ENCODE measurements at places on chromosomes 5 and 9. TPM values are rescaled to one million over a fixed set of nuclear protein-coding genes. Genes with fewer than 3 reads are reported as not detected.
A peak's percentile ranks its signal among the peaks of the same experiment; 100 is the strongest.

- DNase-seq, result no peak
These were observed 53.8 kb downstream of the CAST start for GRCh38 chr5:96716007-96716406.

DNA sequence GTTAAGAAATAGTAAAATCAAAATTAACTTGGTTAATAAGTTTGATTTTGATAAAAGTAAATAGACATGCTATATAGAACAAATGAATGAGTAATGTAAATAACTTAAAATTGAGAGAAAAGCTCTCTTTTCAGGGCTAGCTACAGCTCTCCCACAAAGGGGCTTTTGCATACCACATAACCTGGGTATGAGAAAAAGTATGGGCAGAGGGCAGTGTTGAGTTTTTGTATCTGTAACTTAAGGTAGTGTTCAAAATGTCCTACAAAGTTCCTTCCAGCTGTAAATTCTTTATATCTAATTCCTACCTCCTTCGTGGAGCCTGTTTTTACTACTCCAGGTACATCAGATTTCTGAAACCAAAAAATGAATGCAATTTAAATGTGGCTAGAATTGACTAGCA, 18.9 kb upstream of the TTC33 start:
- no peak for DNase-seq

GRCh38 chr5:179373961-179374505, 28.8 kb upstream of the ADAMTS2 start:
- DNase-seq, result no peak

DNA sequence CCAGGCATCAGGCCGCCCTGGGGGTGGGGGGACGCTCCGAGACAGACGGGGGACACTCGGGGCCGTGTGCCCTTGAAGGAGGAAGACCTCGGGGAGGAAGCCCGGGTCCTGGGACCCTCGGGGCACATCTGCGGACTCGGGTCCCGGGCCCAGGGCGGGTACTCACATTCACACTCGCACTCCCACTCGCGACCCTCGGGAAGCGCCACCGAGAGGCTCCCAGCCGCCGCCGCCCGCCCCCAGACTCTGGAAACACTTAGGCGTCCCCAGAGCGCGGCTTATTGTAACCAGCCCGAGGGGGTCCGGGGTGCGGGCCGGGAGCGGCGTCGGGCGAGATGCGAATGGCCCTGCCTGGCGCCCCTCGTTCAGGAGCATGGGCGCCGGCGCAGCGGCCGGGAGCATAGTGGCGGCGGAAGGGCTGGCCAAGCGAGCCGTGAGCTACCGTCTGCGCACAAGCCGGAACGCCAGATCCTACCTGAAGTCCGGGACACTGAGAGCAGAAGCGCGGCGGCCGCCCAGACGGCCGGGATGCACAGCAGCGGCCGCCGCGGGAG, 559 bp downstream of the ROR2 start:
- DNase-seq, result no peak

- DNase-seq, result no peak
These were observed 1.4 kb upstream of the ENC1 start for GRCh38 chr5:74641735-74642542.

- no peak for DNase-seq
These were observed 6.3 kb downstream of the BHMT2 start for GRCh38 chr5:79075646-79076426.

DNA sequence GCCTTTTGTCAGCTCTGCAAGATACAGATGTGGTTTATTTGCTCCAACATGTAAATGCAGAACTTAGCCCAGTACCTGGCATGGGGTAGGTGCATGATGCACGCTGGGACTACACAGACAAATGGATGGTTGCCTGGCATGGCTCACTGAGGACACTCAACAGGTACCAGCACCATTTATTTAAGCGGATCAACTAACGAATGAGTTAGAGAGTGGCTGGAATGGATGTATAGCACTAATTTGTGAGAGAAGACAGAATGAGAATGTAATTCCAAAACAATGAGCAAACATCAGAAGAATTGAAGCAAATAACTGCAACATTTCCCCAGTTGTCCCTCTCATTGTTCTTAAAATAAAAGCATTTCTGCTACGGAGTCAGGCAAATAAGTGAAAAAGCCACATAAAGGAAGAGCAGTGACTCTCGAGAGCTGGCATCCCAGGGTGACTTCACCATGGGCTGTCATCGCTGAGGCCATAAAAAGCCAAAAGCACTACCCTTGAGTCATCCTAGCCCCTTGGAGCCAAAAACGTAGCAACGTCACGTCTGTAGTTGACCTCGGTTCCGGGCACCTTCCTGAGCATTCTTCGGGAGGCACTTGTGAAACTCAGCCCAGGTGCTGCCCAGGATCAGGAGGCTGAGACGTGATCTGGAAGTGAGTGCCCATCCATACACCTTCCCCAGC, 290.3 kb downstream of the NSG2 start:
- DNase-seq, result no peak

DNA sequence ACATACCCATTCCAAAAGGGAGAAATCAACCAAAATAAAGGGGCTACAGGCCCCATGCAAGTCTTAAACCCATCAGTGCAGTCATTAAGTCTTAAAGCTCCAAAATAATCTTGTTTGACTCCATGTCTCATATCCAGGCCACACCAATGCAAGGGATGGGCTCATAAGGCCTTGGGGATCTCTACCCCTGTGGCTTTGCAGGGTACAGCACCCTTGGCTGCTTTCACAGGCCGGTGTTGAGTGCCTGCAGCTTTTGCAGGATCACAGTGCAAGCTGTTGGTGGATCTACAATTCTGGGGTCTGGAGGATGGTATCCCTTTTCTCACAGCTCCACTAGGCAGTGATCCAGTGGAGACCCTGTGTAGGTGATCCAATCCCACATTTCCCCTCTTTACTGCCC, 5.0 kb upstream of the SPINK14 start:
- DNase-seq, result no peak

GRCh38 chr5:107769519-107769918, 98.8 kb upstream of the EFNA5 start:
- no peak for DNase-seq

DNA sequence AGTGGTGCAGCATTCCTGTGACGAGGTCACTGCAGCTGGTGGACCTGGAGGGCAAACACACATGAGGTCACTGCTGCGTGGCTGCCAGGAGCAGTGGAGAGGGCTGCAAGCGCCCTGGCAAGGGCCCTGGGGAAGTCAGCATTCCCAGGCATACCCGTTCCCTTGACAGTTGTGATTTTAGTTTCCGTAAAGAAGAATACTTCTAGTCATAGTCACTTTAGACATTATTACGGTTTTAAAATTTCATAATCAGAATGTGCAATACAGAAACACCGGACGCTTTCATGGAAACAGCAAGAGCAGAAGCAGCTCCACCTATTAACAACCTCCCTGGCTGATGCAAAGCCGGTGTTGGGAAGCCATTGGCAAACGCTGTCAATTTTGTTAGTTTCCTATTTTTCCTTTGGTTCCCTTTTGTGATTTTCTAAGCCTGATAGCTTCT, 129.8 kb downstream of the GADD45G start:
- DNase-seq, result no peak

GRCh38 chr5:156531199-156531598, 204.2 kb downstream of the SGCD start:
- no peak for DNase-seq

- no peak for DNase-seq
These were observed 153.5 kb downstream of the CDH6 start for GRCh38 chr5:31346896-31347551.

- no peak for DNase-seq
These were observed 199.1 kb upstream of the SLC30A5 start for GRCh38 chr5:68894673-68895072.

GRCh38 chr5:7548596-7548995, 152.7 kb downstream of the ADCY2 start:
- no peak for DNase-seq

- DNase-seq, result peak; percentile 68
These were observed 97.1 kb upstream of the IFNE start for GRCh38 chr9:21579247-21579671.

Gene SPATA6L
- total RNA-seq, result 0.43 TPM

Gene FAM200C
- total RNA-seq, result 0.95 TPM

Gene FOXD4L6
- not detected for total RNA-seq

Gene HMHB1
- not detected for total RNA-seq

Gene UGCG
- total RNA-seq, result 21.4 TPM

Gene AK3
- 34.6 TPM for total RNA-seq

Gene ZNF367
- 27.7 TPM for total RNA-seq
